Left cardiac atrium (tissue), 4 donors: ENCODE measurements at places on chromosomes 6 and 20.

DNA sequence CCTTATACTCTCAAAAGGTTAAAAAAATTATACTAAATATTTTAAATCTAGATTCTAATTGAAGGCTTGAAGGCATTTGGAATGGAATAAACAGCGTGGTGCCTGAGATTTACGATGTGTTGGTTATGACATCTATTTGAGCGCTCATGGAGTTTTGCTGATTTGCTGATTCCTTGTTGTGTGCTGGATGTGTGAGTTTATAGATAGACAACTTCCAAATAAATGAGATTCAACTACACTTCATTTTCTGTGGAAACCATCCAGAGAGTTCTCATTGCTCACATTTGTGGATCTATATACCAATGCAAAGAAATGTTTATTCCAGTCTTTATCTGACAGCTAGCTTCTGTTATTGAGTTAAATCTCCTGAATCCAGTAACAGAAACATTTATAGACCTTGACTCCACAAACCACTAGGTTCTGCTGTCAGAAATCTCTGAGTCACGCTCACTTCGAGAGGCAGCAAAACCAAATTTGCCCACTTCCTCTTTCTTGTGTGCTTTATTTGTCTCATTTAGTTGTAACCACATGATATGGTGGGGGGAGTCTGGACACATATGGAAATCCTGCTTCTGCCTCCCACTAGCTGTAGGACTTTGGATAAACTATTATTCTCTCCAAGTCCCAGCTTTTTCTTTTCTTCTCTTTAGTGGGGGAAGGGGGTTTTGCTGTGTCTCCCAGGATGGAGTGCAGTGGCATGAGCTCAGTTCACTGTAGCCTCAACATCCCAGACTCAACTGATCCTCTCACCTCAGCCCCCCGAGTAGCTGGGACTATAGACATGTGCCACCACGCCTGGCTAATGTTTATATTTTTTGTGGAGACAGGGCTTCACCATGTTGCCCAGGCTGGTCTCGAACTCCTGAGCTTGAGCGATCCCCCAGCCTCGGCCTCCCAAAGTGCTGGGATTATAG lies 54.5 kb downstream of the IPCEF1 start:
- no peak for DNase-seq

DNA sequence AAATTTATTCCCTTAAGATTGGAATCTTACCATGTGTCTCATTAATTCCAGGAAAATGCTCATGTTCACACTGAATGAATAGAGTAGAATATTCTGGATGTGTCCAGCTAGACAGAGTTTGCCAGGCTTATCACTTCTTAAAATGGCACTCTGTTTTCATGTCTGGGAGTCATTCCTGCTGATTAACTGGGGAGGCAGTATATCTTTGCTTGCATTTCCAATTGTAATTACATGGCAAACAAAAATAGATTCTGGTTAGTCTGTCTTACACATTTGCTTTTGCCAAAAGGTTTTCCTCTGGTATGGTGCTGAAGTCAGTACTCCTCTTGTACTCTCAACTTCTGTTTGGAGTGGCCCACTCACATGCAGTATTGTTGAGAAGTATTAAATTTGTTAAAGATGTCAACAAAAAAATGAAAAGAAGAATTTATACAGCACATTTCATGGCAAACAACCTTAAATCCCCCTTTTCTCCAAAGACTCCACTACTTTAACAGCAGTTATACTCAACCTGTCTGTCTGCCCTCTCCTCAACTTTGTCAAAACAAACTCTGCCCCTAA lies 70.2 kb downstream of the TENT5A start:
- no peak for DNase-seq

DNA sequence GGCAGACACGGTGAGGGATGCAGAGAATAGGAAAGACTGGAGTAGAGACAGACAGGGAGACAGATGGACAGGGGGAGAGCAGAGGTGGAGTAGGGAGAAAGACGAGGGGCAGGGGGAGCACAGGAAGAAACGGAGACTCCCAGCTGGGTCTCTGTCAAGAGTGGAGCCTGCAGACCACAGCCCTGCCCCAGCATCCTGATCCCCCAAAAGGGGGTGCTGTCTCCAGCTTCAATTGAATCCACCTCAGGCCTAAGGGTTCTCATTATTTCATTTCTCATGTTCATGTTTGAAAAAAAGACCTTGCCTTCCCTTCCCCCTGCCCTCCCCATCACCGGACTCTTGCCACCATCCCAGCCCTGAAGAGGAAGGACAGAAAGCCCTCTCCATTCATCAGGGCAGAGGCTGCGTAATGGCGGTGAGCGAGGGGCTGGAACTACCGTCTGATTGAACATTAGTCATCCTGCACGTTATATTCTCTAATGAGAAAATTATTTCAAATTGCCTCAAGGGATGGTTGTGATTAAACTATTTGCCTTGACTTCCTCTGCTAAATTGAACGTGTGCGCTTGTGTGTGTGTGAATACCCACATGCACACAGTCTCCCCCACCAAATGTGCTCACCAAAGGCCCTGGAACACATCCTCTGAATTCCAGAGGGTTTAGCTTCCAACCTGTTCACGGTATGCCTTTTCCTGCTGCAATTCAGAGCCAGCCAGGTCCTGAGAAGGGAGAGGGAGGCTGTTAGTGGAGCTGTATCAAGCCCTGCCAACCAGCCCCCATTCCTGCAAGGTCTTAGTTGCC lies 98.3 kb downstream of the CDC5L start:
- DNase-seq: no peak

GRCh38 chr6:150176152-150176551 lies 33.3 kb downstream of the PPP1R14C start:
- peak; percentile 72 for DNase-seq

DNA sequence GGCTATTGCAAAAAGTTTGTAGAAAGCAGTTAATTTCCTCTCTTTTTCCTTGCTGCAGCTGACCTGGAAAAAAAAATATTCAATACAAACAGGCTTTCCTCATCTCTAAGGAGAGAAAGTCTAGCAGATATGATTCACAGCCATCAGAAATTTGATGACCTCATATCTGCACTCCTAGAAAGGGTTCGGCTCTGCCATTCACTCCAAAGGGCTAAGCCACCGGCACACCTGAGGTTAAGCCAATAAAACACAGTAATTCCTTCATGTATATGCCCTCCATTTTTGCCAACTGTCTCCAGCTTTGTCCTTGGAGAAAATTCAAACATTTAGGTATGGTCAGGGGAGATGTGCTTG lies 18.7 kb upstream of the LY86 start:
- no peak for DNase-seq

DNA sequence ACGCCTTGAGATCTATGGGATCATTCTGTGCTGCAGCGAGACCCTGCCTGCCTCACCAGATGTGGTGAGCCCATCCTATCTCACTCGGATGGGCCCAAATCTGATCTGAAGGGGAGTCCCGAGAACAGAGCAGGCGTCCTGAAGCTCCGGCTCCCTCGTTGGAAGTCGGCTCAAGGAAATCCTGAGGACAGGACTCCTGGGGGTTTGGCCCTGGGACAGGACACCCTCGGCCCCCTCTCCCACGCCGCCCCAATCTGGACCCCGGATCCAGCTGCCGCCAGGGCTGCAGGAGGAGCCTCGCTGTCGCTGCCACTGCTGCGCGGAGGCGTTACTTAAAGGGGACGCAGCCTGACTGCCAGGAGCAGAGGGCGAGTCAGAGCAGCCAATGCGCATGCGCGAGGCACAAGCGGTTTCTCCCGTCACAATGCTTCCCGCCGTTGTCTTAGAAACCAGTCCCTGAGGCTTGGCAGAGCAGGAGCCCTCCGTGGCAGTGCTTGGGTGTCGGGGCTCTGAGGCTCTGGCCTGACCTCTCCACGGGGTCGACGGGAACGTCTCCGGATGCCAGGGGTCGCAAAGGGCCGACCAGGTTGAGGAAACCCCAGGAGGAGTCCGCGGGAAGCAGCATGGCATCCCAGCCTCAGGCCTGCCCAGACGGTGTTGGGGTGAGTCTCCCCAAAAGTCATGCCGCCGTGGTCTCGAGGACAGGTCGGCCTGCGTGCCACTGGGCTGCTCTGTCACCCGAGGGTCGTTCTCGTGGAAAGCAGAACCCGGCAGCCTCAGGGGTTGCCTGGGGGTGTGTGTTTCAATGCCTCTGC lies 1567.8 kb upstream of the DEFB115 start:
- peak; percentile 31 for DNase-seq

DNA sequence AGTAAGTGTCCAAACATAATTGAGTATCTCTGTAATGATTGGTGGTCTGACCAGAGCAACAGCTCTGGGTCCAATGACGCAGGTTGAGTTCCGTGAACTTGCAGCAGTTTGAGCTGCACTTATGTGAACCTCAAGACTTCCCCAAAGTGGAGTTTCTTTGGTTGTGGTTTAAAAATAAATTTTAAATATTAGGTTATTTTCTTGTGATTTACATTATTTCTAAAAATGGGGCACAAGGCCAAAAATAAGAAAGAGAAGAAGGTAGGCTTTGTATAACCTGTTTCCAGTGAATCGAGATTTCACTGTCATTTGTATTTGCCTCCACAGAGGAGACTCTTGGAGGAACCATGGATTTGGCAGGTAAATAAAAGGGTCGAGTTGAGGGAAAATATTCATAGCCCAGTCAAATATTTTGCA lies 166.4 kb upstream of the ZNF217 start:
- no peak for DNase-seq

DNA sequence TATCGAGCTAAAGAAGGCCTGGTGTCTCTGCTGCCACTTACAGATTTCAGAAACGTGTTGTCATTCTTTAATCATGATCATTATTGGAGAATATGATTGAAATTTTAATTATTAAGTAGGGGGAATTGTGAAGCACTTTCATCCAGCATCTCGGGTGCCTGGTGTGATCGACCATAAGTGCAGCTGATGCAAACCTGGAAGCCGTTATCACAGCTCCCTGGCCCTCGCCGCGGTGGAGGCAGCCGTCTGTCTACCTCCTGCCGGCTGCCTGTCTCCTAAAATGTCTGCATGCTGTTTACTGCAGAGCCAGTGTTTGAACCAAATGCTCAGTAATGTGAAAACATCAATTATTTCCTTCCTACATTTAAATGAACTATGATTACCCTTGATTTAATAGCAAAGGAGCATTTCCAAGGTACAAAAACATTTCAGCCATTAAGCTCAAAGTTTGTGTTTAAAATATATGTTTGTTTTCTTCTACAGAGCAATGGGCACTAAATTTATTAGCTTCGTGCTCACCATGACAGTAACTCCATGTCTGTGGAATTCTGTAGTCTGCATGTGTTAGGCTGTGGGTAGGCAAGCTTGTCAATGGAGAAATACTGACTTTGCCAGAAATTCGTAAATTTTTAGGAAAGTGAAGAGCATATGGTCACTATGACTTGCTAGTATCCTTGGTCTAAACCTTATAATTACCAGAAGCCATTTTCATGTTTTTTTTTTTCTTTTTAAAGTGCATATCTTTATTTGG lies 184.5 kb upstream of the AGPAT4 start:
- no peak for DNase-seq

GRCh38 chr6:83169106-83169505 lies 24.0 kb downstream of the PGM3 start:
- no peak for DNase-seq

DNA sequence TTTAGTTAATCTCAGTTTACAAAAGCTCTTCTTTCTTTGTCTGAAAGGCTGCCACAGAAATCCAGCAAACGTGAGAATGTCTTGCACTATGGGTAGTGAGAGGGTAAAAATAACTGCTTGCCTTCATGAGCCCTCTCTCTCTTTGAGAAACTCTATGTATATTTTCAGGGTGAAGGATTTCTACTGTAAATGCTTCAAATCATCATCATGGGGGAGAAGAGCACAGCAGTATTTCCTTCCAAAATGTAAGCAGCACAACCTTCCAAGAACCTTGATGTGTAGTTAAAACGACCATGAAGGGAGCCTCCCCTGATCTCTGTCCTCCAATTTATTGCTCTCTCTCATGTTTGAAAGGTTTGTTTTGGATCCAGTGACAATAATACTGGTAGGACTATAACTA lies 141.3 kb upstream of the CENPW start:
- no peak for DNase-seq

DNA sequence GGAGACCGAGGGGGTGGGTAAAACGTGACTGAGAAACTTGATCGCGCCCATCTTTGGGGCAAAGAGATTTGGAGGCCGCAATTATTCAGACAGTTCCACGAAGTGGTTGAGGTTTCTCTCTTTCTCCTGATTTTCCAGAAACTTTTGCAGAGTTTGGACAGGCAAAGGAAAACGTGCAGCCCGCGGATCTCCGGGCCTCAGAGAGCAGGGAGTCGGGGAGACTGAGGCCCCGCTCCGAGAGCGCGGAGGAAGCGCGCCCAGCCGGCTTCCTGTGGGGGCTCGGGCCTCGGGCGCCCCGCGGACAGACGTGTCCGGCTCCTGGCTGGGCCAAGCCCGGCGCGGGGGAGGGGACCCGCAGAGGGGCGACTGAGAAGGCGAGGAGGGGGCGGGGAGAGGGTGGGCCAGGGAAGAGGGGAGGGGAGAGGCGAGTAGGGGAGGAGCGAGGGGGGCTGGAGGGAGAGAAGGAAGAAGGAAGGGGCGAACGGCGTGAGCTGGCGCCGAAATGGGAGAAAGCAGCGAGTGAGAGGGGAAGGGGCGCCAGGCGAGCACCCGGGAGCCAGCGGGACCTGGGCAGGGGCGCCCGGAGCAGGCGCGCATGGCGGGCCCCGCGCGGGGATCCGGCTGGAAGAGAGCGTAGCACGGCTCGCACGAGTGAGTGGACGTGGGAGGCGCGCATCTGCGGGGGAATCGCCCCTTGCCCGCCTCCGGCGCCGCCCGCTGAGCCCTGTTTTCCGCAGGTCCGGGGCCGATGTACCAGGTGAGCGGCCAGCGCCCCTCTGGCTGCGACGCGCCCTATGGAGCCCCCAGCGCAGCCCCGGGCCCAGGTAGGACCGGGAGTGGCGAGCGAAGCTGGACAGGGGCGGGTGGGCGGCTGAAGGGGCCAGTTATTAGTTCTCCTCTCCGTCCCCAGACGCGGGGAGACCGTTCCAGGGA lies at the start of gene MDFI:
Gene MDFI, plus strand, starts transcription at position 467 of the 933 bp plus-strand sequence. Its CDS starts 282 bp downstream, at position 749.
- DNase-seq: no peak

- peak; percentile 23 for DNase-seq
Observed at GRCh38 chr6:133992992-133993680, 40.1 kb downstream of the TBPL1 start.

- DNase-seq: no peak
Observed at GRCh38 chr20:61161726-61162390, 90.2 kb upstream of the CDH4 start.

DNA sequence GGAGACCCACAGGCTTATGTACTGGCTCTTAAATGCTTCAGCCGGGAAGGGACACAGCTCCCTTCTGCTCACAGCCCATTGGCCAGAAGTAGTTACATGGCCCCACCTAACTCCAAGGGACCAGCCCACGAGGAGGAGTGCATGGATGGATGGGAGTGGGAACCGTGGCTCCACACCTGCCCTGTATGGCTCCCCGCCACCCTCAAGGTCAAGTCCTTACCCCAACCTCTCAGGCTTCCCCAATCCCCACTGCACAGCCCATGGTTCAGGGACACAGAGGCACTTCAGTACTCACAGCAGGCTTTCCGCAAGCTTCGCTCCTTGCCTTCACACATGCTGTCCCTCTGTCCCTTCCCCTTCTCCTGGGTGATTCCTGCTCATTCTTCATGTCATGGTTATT lies 137.9 kb upstream of the KCNG1 start:
- DNase-seq: no peak

DNA sequence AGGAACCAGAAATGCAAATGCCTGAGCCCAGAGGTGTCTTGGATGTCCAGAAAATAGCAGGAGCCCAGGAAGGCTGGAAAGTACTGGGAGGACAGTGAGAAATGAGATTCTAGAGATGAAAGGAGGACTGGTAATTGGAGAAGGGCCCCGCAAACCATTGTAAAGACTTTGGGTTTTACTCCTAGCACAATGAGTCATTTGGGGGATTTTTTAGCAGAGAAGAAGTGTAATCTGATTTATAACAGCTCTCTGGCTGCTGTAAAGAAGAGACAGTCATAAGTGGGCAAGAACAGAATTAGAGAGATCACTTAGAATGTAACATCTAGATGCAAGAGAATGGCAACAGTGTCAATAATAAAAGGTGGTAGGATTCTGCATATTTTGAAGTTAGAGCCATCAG lies 40.2 kb downstream of the SLC35F1 start:
- no peak for DNase-seq
